Hepatocyte (in vitro differentiated cells): ENCODE measurements at places on chromosomes 13 and 19.

- DNase-seq = no peak
Observed at GRCh38 chr19:12270854-12271253, 23.8 kb downstream of the ZNF44 start.

DNA sequence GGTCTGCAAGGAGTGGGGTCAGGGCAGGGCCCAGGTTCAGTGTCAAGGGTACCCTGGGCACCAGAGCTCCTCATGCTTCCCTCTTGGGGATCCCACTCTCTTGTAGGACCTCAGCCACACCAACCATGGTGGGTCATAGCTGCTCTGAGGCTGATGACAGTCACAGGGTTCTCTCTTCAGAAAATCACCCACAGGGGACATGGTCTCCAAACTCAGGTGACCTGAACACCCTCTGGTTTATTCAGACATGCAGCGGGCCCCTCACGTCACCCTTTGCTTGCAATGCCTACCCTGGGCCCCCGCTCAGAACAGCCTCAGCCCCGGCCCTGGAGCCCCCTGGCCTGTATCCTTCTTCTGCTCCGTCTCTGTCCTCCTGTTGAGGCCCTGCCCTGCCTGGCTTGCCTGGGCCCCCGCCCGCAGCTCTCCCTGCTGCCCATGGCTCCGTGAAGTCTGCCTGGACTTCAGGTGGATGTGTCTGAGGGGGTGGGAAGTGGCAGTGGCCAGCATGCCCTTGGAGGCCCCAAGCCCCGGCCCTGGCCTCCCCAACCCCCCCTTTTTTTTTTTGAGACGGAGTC lies 20.4 kb downstream of the CHERP start:
- no peak for DNase-seq

DNA sequence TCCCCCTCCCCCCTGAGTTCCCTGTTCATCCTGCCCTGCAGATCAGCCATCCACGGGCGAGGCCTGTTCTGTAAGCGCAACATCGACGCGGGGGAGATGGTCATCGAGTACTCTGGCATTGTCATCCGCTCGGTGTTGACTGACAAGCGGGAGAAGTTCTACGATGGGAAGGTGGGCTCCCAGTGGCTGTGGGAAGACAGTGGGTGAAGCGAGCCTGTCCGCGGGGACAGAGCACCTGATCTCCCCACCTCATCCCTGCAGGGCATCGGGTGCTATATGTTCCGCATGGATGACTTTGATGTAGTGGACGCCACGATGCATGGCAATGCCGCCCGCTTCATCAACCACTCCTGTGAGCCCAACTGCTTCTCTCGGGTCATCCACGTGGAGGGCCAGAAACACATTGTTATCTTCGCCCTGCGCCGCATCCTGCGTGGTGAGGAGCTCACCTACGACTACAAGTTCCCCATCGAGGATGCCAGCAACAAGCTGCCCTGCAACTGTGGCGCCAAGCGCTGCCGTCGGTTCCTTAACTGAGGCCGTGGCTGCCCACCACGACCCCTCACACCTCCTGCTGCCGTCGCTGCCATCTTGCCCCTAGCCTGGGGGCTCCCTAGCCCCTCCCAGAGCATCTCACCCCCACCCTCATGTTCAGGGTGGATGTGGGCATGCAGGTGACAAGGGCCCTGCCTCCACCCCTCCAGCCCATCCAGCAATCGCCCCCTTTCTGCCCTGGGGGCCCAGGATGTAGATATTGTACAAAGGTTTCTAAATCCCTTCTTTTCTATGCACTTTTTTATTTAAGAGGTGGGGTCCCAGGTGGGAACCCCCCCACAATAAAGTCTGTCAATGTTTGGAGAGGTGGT lies 4.0 kb downstream of the IGFLR1 start:
- DNase-seq = no peak

GRCh38 chr13:59834801-59835200 lies 328.9 kb downstream of the DIAPH3 start:
- DNase-seq = no peak

DNA sequence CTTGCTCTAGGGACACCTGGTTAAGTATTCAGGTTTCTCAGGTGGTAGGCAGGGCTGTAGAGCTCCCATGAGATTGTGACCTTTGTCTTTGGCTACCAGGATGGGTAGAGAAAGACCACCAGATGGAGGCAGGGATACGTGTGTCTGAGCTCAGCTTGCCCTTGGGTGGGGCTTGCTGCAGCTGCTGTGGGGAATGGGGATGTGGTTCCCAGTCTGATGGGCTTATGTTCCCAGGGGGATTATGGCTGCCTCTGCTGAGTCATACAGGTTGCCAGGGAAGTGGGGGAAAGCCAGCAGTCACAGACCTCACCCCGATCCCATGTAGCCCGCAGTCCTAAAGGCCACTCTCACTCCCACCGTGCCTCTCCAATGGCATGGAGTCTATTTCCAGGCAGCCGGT lies 659.9 kb upstream of the KLF12 start:
- no peak for DNase-seq

- DNase-seq = no peak
Observed at GRCh38 chr13:45040622-45041021, 51.3 kb downstream of the GPALPP1 start.

GRCh38 chr13:35499196-35499662 lies 22.7 kb upstream of the MAB21L1 start:
- no peak for DNase-seq

DNA sequence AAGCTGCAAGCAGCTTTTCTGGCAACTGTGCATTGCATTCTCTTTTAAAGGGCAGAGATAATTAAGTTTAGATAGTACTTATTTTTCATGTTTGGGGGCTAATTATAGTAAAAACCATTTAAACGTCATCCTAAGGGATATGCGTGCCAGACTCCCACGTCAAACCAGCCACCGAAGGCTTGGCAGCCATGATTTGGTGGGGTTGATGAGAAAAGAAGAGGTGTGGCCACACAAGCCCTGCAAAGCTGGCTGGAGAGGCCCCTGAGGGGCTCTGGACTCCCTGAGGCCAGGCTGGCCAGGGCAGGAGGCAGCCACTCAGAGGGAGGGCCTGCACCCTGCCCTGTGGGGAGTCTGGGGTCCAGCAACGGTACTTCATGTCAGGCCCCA lies 17.5 kb downstream of the PEPD start:
- DNase-seq = no peak

GRCh38 chr13:36865265-36865664 lies 46.2 kb downstream of the RFXAP start:
- no peak for DNase-seq

DNA sequence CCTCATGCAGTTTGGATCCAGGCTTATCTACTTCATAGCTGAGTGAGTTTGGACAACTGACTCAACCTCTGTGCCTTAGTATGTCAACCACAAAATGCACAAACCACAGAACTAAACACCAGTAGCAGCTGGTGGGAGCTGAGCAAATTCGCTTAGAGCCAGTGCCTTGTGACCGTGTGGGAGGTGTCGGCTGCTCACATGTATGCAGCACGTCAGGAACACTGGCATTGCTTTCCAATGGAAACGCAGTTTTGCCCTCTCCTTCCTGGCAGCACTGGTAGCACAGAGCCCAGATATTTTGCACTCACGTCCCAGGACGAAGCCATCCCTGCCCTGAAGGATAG lies 8.3 kb upstream of the NTN5 start:
- no peak for DNase-seq

DNA sequence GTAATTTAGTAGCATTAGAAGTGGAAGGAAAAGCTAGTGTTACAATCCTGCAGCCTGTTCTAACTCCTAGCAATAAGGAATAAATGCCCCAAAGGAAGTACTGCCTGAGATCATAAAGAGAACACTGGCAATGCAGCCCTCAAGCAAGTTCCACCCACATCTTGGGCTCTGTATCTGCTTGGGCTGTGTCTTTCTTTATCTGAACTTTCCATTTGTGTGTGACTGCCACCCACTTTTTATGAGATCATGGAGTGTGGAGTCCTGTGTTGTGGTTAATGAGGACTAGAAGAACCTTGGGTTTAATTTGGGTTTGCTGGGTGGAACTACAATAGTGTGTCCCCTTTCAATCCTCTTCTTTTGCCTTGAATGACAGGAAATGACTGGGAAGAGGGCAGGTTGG lies 38.2 kb downstream of the RFXAP start:
- DNase-seq = no peak

GRCh38 chr19:49570997-49571676 lies 9.2 kb downstream of the NOSIP start:
- peak; percentile 43 for DNase-seq

DNA sequence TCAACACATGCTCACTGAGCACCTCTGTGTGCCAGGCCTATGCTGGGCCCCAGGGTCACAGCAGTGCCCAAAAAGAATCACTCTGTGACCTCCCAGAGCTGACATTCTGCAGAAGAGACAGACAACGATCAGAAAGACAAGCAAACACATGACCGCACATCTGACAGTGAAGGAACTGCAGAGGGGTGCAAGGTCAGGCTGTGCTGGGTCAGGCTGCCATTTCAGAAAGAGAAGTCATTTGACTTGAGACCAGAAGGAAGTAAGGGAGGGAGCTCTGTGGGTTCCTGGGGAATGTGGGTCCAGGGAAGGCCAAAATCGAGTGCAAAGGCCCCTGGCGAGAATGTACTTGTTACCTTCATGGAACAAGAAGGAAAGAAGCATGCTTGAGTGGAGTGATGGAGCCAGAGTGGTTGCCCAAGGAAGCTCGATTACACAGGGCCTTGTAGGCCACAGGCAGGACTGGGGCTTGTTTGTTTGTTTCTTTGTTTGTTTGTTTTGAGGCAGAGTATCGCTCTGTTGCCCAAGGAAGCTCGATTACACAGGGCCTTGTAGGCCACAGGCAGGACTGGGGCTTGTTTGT lies 11.4 kb upstream of the CD22 start:
- DNase-seq = no peak

- DNase-seq = no peak
Observed at GRCh38 chr19:16385821-16386220, 61.2 kb downstream of the KLF2 start.

DNA sequence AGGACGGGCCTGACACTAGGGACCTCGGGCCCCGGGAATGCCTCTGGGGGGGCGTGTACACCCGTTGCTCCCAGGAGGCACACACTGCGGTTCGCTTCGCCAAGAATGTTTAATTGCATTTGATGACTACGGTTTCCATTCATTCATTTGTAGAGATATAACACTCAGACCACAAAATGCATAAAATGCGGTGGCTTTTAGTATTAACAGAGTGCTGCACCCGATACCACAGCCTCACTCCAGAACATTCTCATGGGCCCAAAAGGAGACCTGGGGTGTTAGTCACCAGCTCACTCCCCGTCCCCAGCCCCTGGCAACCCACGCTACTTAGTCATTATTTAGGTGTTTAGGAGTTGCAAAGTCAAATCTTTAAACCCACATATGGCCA lies 21.8 kb downstream of the HCN2 start:
- DNase-seq = no peak

DNA sequence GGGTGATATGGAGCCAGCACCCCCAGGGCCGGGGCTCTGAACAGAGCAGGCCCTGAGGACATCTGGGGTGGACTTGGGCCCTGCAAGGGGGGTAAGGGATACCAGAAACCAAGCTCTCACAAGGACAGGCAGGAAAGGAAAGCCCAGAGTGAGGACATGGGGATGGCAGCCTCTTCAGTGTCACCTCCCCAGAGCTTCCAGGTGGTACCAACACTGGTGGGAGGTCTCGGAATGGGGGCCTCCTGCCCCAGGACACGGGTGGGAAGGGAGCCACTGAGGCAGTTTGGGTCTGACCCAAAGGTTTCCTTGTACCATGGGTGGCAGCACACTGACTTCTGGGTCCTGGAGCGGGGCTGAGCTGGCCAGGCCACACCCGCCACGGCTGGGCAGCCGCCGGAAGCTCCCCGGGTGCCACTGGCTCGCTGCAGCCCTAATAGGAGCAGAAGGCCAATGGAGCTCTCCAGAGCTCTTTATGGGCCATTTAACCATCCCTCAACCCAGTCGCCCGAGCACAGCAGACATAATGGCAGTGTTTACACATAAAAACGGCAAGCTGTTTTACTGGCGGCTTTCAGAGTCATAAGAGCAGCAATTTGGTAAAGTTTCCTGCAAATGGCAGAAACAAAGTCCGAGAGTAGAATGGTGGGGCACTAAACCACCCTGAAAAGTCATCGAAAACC lies 59.3 kb downstream of the PEPD start:
- no peak for DNase-seq

DNA sequence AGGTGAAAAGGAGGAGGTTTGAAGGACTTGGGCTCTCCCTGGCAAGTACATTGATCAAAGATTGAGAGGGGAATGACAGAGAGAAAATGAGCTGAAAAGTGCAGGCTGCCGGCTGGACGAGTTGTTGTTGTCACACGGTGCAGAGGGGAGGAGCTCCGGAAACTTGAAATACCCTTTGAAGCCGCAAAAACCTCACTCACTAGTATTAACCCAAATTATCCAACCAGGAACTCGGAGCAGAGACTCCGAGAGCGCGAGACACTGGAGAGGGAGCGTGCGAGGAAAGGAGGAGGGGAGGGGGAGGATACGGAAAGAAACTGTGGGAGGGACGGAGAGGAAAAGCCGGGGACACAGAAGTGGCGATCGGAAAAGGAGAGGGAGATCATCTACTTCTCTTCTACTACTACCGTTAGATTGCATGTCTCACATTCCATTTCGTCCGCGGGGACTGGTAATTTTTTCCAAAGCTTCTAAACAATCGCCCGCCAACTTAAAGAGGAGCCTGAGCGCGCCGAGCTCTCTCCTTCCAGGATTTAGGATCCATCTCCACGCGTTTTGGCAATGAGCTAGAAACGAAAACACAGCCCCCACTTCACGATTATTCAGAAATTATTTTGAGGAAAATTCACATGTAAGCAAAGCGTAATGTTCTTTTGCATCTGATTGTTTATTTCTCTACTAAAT lies at the start of gene DACH1:
Gene DACH1 (minus strand): TSS at position 74 of the 684 bp plus-strand sequence.
- peak; percentile 76 for DNase-seq

- no peak for DNase-seq
Observed at GRCh38 chr13:109002934-109003333, 373.5 kb downstream of the MYO16 start.
